ENCODE measurements at places on chromosomes 13 and 19.
A peak's percentile ranks its signal among the peaks of the same experiment; 100 is the strongest.

GRCh38 chr13:48532256-48532505, 699 bp downstream of the RCBTB2 start:
- no peak for DNase-seq

GRCh38 chr13:58379221-58379620, 747.7 kb downstream of the PCDH17 start:
- no peak for DNase-seq

GRCh38 chr19:18995804-18996241, 37.5 kb downstream of the SUGP2 start:
- peak; percentile 63 for DNase-seq

GRCh38 chr19:35267353-35267817, 1.4 kb upstream of the USF2 start:
- peak; percentile 63 for DNase-seq

GRCh38 chr13:106530171-106530851, 5.2 kb downstream of the EFNB2 start:
- no peak for DNase-seq

Measured in GM13977 (cell line).